ENCODE measurements at places on chromosomes 12 and 14.
A peak's percentile ranks its signal among the peaks of the same experiment; 100 is the strongest.

- no peak for DNase-seq
Measured at GRCh38 chr14:101508196-101508947, 52.9 kb upstream of the DIO3 start.

- DNase-seq, result no peak
Measured at GRCh38 chr12:84727961-84728360, 184.6 kb downstream of the SLC6A15 start.

DNA sequence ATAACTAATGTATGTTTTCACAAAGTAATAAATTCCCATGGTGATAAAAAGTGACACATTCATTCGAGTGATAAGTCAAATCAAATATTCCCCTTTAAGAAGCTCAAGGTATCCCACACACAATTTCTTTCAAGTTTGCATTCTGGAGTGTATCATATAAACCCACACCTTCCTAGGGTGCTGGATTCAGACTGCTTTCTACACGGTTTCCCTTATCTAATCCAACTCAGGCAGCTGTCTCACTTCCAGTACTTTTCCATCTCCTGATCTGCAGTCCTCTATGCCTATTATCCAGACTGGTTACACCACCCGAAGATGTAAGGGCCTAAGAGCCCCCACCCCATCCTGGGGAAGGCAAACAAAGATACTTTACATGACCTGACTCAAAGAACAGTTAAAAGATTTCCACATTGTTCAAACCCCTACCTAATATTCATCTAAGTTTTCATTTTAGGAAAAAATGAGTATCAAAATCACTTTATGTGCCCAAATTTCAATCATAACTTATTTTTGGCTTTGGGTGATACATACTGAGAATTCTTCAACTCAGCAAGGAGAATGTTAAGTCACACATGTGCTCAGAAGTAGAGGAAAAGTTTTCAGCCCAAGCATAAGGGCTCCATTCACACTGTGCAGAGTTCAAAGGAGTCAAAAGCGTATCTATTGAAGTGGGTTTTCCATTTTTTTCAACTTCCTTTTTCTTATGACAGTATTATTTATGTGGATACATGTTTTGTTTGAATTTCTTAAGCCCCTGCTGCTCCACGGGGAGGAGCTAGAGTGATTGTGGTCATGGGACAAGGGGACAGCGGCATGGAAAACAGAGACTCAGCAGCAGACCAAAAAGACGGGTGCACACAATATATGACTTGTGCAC is 41.8 kb downstream of the CORO1C start:
- DNase-seq, result peak; percentile 34

- no peak for DNase-seq
Measured at GRCh38 chr12:105368047-105368646, 37.7 kb downstream of the C12orf75 start.

DNA sequence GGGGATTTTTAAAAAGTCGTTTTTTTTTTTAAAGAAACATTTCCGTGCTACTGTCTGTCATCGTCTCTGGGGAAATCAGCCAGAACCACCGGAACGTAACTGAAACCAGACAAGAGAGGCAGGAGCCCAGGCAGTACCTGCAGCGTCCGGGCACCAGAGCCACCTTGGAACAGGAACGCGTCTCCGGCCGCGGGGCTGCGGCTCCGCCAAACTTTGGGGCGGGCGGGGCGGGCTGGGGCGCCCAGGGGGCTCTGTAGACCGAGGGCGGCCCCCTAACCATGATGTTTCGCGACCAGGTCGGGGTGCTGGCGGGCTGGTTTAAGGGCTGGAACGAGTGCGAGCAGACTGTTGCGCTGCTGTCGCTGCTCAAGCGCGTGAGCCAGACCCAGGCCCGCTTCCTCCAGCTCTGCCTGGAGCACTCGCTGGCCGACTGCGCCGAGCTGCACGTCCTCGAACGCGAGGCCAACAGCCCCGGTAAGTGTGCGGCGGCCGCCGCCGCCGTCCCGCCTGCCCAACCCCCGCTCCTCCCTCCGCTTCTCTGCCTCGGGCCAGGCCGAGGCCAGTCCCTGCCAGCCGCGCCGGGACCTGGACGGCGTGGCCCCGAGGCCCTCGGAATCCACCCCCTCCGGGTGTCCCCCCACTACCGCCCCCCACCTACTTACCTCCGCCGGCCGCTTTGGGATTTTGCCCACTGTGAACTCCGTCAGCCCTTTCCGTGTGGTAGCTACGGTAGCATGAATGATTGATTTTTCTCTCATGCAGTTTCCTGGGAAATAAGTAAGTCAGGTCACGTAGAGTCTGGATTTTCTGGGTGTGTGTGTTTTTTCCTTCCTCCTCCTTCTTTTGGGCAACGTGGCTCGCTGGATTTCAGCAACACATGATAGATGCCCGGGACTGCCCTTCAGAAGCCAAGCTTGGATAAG is 972 bp downstream of the SAMD4A start:
- DNase-seq, result peak; percentile 84

GRCh38 chr12:28966046-28966780 is 182.9 kb upstream of the FAR2 start:
- no peak for DNase-seq

GRCh38 chr12:25416516-25416915 is 136.6 kb downstream of the LMNTD1 start:
- no peak for DNase-seq

DNA sequence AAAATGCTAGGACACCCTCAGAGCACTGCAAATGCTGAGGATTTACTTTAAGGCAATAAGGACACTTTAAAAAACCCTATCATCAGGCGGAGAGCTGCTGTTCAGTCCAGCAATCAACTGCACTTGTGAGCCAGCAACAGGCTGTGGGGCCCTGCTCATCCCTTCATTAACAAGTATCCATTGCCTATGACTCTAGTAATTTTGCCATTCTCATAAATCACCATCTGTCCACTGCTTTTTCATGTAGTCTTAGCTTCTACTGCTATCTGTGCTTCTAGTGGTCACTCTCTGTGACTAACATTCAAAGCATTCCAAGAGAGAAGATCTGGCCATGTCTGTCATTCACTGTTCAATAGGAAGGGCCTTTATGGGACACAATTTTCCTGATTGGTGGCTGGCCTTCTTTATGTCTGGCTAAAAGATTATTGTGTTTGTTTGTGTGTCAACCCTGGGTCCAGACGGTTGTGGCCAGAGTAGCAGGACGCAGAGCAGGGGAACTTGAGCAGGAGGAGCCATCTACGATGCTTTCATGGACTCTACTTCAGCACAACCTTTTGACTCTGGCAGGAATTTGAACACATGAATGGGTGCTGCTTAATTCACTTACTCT is 3.6 kb upstream of the KRAS start:
- no peak for DNase-seq

GRCh38 chr14:71022939-71023338 is 115.7 kb downstream of the PCNX1 start:
- DNase-seq, result no peak

- peak; percentile 82 for DNase-seq
Measured at GRCh38 chr14:61889914-61890351, 127.7 kb downstream of the SNAPC1 start.

GRCh38 chr12:132398386-132398991 is 69.1 kb upstream of the GALNT9 start:
- DNase-seq, result no peak

GRCh38 chr12:12046401-12046800 is 24.3 kb upstream of the BCL2L14 start:
- DNase-seq, result no peak

- no peak for DNase-seq
Measured at GRCh38 chr14:72318648-72319047, 386.4 kb downstream of the RGS6 start.

DNA sequence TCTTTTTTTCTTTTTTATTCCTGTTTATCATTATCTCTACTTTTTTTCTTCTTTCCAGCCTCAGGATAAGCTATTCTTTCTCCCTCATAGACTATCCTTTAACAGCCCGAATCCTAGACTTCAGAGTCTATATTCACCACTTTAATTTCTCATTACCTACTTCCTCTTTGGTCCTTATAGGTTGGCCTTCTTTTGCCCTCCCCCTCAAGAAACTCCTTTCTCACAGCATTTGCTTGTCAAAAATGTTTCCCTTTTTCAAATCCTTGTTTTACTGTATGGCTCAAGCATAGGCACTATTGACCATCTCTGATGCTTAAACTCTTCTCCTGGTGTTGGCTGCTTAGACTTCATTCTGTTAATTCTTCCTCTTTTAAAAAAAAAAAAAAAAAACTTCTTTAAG is 52.5 kb downstream of the KIAA0586 start:
- DNase-seq, result peak; percentile 16

- DNase-seq, result no peak
Measured at GRCh38 chr14:78985668-78986381, 815.7 kb downstream of the NRXN3 start.

DNA sequence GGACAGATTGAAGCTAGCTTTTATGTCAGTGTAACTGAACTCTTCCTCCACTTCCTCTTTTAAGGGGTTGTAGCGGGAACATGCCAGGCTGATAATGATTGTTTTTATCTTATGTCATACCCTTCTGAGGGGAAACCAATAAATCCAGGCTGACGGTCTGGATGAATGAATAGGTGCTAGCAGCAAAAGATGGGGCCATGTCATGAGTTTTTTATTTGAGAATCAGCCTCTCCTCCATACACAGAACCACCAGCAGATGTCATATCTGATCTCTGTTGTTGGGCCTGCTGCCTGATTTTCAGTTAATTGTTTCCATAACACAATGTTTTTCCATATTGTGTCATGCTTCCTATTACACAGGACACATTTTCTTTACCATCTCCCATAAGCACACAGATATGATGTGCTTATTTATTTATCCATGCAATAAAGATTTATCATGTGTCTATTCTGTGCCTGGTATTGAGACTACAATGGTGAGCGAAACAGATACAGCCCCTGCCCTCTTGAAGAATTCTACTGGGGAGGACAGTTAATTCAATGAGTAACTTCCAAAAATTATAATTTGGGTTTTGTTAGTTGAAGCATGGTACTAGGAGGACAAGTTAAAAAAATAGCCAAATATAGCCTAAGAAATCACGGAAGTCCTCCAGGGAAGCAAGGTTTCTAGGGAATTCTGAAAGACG is 33.6 kb upstream of the CRY1 start:
- no peak for DNase-seq

GRCh38 chr14:31419967-31420318 is 407 bp downstream of the HEATR5A start:
- DNase-seq, result no peak

DNA sequence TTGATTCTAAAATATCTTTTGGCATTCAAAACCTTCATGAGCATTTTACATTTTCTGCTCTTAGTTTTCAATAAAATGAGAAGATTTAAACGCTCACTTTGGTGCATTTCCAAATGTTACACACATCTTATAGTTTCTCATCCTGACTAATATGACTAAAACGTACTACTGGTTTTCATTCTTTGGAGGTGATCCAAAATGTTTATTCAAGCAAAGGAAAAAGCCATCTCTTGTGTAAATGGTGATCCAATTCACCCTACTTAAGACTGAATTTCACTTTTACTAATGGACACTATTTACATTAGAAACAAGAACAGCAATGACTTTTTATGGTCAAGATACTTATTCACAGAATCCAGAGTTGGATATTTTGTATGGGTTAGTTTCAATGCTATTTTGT is 86.6 kb downstream of the KITLG start:
- DNase-seq, result no peak

DNA sequence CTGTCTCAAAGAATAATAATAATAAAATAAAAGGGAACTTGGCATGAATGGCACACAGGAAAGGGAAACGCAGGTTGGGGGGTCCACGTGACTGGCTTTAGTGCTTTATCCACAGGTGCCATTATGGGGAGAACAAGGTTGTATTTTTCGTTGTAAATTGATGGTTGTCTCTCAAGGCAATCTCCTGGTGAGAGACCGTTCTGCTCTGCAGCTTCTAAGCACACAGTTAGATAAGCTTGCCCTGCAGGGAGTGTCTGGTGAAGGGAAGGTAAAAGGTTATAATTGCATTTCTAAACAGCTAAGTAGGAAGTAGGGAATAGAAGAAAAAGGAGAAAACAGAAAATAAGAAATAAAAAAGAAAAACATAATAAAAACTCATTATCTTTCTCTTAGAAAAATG is 69.1 kb upstream of the CPSF6 start:
- no peak for DNase-seq

DNA sequence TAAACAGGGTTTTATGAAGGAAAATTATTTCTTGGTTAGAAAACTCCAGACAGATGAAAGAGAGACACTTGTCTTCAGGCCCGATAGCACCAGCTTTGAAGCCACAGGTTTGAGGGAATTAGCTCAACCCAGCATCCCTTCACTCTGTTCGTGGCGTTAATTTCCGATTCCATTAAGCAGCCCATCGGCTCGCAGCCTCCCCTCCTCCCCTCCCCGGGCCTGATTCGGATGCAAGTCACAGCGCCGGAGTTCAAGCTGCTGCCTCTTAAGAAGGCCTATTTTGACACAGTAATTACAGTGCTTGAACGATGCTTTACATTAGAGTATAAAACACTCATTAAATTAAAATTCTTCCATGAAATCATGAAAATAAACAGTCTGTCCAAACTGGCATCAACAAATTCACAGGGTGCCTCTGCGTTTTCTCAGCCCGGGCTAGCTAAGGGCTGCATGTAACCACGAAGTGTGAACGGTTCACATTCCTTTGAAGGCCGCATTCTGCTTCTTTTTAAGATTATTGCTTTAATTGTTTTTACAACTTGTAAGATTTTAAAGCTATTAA is 145.8 kb downstream of the DICER1 start:
- no peak for DNase-seq

DNA sequence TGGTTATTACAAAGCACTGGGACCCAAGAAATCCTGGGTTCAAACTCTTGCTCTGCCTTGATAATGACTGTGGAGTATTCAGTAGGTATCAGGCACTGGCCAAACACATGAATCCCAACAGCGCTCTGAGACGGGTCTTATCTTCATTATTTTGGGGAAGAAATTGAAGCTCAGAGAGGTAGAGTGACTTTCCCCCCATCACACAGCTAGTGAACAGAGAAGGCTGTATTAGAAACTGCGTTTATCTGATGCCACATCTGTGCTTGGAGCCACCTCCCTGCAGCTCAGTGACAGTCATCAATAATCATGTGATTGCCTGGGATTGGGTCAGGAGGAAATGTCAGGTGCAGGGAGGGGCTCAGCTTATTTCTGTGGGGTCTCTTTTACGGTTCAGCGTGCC is 225.4 kb upstream of the LHX5 start:
- no peak for DNase-seq

DNA sequence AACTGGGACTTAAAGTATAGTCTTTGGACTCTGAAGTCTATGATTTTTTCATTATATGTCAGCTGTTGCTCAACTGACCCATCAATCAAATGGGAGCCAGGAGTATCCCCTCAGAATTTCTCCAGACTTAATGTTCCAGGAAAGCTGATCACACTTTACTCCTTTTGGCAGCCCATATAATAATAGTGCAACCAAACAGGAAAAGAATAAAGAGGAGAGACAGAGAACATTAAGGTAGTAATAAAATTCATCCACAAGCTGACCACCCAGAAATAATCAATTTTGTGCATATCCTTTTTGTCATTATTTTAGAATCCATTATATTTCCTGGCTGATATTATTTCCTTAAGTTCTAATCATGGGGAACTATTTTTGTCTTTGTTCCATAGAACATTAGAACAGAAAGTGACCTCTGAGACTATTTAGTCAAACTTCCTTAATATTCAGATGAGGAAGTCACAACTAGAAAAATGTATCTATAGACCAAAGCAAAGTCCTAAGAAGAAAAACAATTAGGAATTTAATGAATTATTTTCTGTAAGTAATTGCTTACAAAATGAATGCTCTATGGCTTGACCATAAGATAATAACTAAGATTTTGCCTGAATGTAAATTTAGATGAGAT is 238.1 kb upstream of the SEL1L start:
- no peak for DNase-seq
